ENCODE measurements at places on chromosomes 1 and 21.

DNA sequence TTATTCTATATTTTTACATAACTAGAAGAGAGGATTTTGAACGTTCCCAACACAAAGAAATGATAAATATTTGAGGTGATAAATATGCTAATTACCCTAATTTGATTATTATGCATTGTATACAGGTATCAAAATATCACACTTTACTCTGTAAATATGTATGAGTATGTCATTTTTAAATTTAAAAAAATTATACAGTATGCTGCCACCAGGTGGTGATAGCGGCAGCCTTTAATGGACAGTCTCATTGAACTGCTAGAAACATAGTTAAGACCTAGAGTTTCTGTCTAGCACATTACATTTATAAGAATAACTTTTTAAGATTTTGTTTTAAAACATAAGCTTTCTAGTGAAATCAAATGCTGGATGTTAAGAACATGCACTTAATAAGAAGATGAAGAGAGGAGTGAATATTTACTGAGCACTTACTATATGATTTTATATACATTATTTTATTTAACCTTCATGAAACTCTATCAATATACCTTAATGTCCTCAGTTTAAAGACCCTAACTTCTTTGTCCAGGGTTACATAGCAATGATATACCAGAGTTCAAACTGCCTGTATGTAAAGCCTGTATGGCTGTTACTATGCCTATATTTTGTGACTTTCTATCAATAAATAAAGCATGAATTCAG, 207.1 kb downstream of the NUF2 start:
- DNase-seq: peak; percentile 34

GRCh38 chr1:222535455-222535854, 12.4 kb downstream of the HHIPL2 start:
- DNase-seq: no peak

- DNase-seq: peak; percentile 41
These were observed 747 bp downstream of the STX6 start for GRCh38 chr1:181021811-181022434.

DNA sequence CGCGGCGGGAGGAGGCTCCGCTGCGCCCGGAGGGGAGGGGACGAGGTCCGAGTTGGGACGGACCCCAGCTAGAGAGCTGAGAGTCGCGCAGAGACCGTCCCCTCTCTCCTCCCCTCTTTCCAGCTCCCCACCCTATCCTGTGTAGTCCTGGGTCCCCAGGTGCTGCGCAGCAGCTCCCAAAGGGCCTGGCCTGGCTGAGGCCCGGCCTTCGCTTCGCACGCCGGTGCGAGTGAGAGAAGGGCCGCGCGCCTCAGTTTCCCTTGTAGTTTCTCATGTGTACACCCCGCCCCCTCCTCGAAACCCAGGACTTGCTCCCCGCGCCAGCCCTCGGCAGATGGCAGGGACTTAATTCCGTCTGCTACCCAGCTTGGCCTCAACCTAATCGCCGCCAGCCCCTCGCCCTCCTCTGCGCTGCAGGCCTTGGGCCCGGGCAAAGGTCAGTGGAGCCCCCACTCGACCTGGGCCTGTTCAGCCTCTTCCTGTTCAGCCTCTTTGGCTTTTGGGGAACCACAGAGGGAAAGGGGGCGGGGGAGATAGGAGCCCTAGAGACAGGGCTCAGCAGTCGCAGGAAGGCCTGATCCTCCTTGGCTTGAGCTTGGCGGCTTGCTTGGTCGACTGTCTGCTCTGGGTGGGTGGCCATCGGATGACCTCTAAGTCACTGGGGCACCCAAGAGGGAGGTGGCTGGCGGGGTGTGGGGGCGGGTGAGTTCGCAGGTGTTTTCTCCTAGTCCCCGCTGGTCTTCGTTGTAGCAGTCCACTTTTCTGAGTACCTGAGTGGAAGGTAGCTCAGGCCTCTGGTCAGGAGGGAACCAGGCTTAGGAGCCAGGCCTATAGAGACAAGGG, 1.0 kb downstream of the ZNF687 start:
- peak; percentile 36 for DNase-seq

DNA sequence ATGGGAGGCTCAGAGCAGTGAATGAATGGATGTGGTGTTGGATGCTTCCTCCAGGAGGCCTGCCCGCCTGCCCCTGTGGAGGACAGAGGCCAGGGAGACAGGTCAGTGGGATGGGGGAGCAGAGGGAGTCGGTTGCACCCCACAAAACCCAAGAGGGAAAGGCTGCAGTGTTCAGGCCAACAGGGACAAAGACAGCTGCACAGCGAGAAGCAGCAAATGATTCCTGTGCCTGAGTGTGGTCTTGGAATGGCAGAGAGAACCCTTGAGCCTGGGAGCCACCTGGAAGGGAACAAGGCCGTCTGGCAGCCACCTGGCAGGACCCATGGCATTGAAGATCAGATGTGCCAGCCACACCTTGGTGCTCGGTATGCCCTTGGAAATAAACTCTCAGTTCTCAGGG, 8.1 kb downstream of the TFF3 start:
- DNase-seq: no peak

GRCh38 chr21:15539376-15539775, 190.4 kb upstream of the USP25 start:
- DNase-seq: no peak

DNA sequence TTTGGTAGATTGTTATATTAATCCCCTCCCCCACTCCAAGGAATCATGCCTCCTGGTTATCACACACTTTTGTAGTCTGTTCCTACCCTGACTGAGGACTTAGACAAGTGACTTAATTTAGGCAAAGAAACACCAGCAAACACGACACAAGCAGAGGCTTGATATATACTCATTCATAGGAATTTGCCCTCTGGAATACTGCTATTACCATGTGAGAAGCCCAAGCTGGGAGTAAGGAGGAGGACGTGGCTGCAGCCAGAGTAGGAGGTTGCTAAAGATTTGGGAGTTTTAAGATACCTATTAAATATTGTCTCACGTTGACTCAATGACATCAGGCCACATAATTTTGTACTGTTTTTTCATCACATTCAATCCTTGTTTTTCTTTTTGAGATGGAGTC, 100.2 kb downstream of the LRRC53 start:
- DNase-seq: no peak

- peak; percentile 33 for DNase-seq
These were observed 805 bp downstream of the ATG4C start for GRCh38 chr1:62784509-62785365.

DNA sequence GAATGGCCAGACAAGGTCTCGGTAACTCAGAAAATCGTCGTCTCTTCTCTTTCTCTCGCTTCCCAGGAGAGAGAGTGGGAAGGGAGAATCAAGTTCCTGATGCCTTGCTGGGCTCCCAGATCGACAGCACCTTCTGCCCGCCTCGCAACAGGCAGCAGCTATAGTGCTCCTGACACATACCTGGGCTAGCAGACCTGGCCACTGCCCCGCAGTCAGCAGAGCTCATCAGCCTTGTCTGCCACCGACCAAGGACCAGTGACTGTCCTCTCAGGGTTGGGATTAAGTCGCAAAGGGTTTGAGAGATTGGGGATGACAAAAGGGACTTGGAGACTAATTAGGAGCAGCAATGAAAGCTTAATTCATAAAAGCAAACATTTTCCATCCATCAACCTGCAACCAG, 4.1 kb downstream of the RUNX3 start:
- no peak for DNase-seq

GRCh38 chr1:1972976-1973715, 30.4 kb downstream of the CFAP74 start:
- no peak for DNase-seq

DNA sequence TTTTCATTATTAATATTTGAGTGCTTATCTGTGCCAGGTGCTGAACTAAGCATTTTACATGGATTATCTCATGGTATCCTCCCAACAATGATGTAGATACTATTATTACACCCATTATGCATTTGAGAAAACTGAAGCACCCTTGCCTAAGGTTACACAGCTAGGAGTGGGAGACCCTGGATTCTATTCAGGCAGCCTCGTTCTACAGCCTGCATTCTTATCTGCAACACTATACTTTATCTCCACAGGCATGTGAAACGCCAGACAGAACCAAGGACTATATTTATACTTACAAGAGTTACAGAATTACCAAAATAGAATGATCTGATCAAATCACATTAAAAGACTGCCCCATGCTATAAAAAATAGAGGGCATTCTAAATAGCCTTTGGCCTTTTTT, 22.4 kb downstream of the LPAR3 start:
- no peak for DNase-seq

DNA sequence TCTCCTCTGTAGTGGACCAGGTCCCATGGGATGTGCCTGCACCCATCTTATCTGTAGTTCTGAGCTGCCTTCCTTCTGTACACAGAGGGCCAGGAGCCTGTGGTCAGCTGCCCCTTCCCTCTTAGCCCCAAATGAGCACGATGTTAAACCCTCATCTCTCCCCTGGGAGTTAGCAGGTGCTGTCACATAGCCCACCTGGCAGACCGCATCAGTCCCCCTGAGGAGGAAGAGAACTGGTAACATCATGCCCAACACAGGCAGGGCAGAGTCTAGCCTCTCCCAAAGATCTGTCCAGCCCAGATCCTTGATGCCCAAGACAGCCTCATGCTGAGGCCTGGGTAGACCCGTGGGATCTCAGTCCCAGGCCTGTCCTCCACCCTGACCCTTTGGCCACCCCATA, 4.7 kb downstream of the TIE1 start:
- DNase-seq: no peak

DNA sequence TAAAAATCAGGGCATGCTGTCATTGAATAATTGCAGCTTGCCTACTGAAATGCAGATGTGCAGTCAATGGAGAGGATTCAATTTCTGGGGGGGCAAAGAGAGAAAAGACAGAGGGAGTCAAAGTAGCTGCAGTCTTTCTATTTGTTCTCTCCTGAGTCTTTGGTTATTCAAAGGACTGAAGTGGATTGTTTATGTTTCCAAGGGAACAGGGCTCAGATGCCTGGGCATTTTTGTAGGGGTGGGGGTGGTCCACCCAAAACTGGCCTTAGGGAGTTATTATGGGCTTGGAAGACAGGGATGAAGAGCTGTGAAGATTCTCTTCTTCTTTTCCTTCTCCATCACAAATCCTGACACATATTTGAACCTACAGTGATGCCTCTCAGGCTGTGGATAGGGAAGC, 408.8 kb upstream of the DAB1 start:
- no peak for DNase-seq

GRCh38 chr1:56063461-56063860, 515.9 kb downstream of the PLPP3 start:
- DNase-seq: no peak

DNA sequence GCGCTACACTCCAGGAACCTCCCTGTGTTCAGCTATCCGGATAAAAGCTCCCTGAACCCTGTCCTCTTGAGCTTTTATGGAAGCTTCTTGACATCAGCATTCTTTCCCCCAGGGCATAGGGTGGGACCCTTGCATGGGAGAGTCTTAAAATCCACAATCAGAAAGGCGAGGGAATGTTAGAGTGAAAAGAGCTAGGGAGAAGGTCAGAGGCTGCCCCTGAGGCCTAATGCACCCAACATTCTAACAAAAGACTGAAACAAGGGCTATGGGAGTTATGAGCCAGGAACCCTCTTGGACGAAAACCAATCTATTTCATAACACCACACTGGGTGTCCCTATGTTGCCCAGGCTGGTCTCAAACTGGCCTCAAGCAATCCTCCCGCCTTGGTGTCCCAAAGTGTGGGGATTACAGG, 36.7 kb downstream of the NEK2 start:
- DNase-seq: no peak

- peak; percentile 56 for DNase-seq
These were observed 102.2 kb downstream of the CASZ1 start for GRCh38 chr1:10694274-10694632.

GRCh38 chr1:160006312-160006940, 25.4 kb downstream of the PIGM start:
- DNase-seq: peak; percentile 85

- DNase-seq: no peak
These were observed 13.7 kb upstream of the TTC4 start for GRCh38 chr1:54701996-54702395.

DNA sequence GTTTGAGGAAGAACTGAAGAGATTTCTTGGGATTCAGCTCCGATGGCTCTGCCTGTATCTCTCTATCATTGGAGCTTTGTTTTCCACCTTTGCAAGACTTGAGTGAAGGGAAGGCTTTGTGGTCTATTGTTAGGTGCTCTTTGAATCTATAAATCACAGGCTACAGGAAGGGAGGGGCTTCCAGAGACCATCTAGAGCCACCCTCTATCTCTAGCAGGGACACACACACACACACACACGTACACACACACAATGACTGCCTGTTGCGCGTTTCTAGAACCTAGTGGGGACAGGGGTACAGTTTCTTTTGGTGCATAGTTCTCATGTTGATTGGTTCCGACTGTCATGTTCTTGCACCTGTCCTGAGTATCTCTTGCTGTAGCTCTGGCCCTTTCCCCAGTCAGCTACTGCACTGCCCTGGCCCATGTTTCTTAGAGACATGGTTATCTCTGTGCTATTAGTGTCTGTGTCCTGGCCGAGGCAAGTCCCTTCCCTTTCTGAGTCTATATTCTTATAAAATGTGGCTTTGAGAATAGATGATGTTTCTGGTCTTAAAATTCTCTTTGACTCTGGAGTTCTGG, 60.7 kb downstream of the MAN1C1 start:
- no peak for DNase-seq

- no peak for DNase-seq
These were observed 804.6 kb upstream of the ADGRL4 start for GRCh38 chr1:79811173-79811572.

DNA sequence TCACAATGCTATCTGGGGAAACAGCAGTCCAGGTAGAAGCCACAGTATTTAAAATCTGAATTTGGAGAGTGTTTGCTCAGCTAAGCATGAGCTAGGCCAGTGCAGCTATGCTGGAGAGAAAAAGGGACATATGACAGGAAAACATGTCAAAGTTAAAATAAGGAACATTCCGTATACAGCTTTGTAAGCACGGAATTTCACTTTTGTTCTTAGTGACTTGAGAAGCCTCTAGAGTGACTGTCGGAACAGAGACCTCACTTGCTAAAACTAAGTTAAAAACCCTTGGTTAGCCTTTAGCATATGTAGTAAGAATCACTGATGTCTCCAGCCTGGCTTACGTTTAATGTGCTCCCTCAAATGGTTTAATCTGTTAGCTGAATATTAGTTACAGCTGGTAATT, 661.7 kb downstream of the KCNT2 start:
- DNase-seq: no peak

DNA sequence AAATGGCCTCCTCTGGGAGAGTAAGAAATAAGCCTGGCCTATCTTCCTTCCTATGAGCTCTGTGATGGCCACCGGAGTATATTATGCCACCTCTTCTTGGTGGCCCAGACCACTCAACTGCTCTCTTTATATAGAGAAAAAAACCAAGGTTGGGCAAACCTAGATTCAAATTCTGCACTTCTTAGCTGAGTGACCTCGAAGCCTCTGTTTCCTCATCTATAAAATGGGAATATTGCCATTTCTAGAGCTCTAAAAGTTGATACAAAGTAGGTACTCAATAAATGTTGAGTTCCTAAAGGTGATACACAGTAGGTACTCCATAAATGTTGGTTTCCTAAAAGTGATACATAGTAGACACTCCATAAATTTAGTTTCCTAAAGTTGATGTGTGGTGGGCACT, 120.7 kb downstream of the HLCS start:
- no peak for DNase-seq

DNA sequence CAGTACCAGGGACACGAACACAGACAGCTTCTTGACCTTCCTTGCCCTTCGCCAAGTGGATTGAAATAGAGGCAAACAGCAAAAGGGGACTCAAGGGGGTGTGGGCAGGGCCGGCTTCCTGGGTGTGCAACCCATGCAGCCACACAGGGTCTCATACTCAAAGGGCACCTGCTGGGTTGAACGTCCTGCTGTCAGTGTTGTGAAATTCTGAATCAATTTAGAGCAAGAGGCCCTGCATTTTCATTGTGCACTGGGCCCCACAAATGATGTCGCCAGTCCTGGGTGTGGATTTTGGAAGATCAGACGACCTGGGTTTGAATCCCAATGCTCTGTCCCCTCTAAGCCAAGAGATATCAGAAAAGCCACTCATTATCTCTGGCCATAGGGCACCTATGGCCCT, 51.1 kb downstream of the CASZ1 start:
- no peak for DNase-seq
